SW480 (cell line): ENCODE measurements at places on chromosomes 16 and 17.

DNA sequence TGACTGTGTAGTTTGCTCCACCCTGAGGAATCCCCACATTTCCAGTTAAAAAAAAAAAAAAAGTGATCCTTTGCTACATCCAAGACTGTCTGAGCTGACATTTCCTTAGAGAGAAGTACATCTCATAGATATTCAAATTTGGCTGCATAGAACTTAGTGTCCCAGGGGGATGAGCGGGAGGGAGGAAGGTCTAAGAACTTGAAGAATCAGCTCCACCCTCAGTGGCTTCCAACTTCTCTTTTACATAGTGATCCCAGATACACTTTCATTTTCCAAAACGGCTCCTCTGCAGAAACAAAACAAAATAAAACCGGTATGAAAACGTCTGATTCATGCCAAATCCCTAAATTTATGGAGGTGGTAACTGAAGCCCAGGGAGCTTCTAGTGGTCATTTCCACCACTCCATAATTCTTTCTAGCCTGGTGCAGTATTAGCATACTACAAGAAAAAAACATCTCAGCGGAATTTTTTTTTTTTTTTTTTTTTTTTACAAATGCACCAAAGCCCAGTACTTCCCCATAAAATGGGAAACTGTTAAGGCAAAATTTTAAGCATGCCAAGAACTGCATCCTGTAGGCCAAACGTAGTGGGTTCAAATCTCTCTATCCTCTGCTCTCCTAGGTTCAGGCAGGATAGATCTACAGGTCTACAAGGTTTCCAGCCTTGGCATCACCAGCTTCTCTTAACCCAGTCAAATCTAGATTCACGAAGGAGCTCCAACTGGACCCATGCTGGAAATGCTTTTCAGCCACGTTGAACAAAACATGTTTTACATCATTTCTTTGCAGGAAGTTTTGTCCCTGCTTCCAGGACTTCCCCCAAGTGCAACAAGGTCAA lies 29.3 kb downstream of the MAF start:
- DNase-seq = no peak

GRCh38 chr17:3914312-3914670 lies 2.0 kb downstream of the P2RX1 start:
- DNase-seq = no peak

GRCh38 chr16:76535-77272 lies 1.3 kb upstream of the MPG start:
- DNase-seq = peak; percentile 24

GRCh38 chr17:36980280-36980761 lies 31.6 kb downstream of the AATF start:
- DNase-seq = no peak

DNA sequence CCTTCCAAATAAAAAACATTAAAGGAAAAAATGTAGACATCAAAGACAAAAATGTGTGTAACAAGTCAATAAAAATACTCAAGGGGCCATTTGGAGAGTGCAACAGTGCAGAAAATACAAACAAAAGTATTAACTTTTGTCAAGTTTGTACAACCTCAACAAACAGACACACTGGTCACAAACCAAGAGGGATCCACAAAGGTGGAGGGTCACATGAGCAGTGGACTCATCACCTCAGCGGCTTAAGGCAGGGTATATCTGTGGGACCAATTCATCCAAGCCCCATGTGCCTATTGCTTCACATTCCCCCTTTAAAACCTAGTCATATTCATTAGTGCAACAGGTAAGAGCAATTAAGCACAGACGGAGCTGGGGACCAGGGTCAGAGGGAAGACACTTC lies 45.2 kb downstream of the DCUN1D3 start:
- DNase-seq = no peak

GRCh38 chr17:68843522-68843921 lies 111.7 kb downstream of the ABCA8 start:
- no peak for DNase-seq

DNA sequence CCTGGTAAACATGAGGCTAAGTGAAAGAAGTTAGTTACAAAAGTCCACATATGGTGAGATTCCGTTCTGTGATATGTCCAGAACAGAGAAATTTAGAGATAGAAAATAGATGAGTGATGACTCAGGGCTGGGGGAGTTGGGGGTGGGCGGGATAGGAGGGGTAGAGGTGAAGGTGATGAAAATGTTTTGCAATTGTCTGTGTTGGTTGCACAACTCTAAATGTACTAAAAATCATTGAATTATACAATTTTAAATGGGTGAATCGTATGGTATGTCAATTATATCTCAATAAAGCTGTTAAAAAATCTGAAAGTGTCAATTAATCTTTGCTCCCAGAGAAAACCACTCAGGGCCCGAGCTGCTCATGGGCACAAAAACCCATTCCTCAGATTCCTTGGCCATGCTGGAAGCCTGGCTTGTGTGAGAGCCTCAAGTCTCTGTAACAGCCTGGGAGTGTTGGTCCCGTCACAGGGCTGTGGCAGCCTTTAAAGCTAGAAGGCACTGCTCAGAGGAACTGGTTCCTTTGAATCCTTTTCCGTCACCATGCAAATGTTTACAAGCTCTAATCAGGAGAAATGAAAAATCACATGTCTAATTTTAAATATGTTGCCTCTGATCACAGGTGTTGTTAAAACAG lies 225.3 kb downstream of the WWOX start:
- DNase-seq = no peak

- no peak for DNase-seq
Observed at GRCh38 chr17:40203131-40203530, 16.0 kb upstream of the WIPF2 start.

DNA sequence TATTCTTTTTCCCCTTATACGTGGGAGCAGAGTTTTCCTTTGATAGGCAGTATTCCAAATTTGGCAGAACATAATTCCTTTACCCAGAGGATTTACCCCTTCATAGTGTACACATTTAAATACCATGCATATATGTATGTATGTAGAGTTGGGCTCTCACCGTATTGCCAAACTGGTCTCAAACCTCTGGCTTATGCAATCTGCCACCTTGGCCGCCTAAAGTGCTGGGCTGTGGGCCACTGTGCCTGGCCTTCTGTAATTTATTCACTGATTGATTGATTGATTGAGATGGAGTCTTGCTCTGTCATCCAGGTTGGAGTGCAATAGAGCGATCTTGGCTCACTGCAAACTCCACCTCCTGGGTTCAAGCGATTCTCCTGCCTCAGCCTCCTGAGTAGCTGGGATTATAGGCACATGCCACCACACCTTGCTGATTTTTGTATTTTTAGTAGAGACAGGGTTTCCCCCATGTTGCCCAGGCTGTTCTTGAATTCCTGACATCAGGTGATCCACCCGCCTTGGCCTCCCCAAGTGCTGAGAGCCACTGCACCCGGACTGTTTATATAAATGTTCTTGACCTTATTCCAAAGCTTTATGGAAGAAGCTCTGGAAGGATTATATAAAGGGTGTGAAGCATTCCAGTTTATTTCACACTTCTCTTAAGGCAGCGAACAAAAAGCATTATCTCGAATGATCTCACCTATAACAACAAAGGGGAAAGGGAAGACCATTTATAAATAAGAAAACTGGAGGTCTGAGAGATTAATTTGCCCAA lies 14.9 kb downstream of the GLG1 start:
- no peak for DNase-seq

- DNase-seq = no peak
Observed at GRCh38 chr16:30886145-30886544, 7.7 kb downstream of the BCL7C start.

DNA sequence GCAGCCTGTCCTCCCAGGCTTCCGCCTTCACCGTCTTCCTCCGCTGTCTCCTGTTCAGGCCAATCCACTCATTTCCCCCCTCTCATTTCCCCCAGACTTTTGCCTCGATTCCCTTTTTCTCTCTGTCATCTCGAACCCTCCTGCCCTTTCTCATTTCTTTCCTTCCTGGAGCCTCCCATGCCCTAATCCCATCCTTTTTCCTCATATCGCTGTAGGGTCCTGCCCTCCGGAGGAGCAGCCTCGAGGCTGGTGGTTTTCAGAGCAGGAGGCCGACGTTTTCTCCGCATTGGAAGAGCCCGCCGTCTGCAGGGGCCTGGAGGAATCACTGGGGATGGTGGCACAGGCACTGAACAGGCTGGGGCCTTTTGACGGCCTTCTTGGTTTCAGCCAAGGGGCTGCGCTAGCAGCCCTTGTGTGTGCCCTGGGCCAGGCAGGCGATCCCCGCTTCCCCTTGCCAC lies 597 bp downstream of the OVCA2 start:
- DNase-seq = peak; percentile 44

DNA sequence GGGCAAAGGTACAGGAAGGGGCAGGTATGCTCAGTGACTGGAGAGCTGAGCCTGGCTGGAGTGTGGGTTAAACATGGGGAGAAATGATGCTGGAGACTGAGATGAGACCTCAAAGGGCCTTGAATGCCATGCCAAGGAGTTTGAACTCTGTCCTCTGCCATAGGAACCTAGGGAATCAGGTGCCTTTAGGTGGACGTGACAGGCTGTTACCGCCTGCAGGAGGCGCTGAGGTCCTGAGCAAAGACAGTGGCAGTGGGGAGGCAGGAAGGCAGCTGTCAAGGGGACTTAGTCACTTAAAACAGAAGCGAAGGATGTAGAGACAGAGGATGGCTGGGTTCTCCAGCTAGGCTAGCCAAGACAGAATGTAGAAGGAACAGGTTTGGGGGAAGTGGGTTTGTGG lies 9.1 kb downstream of the PSMB3 start:
- DNase-seq = peak; percentile 30

DNA sequence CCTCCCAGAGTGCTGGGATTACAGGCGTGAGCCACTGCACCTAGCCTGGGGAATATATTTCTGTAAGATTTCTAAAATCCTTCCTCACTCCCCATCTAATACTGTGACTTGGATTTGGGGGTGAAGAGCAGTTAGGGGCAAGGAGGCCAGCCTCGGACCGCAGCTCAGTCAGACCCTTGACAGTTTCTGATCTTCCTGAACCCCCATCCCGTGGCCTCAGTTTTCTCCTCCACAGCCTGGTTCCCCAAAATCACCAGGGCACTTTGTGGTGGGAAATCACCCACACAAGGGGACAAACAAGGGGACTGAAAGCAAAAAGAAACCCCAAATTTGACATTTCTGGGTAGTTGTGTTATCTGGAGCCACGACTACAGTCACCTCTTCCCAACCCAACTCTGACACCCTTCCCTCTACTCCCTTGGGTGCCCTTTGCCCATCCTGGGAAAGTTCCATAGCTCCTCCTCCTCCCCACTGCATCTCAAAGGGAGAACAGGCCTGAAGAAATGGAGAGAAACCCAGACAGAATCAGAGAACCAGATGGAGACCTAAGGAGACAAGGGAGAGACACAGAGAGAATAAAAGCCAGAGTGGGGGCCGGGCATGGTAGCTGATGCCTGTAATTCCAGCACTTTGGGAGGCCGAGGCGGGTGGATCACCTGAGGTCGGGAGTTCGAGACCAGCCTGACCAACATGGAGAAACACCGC lies 2.8 kb upstream of the STAT5A start:
- no peak for DNase-seq

DNA sequence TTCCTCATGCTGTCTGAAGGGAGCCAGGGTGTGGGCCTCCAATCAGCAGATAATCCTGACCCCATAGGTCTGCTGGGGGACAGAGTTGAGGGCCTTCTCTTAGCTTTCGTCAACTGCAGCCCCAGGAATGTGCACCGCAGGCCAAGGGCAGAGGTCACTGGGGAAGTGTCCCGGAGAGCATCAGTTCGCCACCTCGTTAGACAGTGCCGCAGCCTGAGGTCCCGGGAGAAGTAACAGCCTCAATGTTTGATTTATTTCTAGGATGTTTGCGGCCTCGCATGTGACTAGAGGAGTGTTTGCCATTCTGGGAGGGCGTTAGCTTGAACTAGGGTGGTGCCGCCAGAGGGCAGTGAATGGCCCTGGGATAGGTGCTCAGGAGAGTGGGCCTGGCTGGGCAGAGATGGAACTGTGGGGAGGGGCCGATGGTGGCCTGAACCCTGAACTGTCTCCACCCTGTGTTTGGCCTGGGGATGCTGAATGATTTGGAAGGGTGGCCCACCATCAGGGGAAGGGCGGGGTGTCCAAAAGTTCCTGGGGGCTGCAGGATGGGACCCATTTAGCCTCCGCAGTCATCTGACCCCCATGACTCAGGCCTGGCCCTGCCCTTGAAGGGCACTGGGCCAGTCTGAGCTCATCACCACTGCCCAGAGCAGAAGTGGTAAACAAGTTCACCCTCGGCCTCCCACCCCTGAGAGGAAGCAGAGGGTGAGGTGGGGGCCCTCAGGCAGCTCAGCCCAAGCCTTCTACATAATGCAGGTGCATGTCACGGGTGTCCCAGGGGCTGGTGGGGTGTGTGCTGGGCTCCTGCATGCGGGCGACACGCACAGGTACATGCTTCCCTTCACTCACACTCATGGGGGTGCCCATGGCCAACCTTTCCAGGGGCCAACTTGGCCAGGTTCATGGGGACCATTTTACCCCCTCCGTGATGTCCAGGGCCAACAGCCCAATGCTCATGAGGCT lies 12.4 kb upstream of the TAC4 start:
- no peak for DNase-seq

DNA sequence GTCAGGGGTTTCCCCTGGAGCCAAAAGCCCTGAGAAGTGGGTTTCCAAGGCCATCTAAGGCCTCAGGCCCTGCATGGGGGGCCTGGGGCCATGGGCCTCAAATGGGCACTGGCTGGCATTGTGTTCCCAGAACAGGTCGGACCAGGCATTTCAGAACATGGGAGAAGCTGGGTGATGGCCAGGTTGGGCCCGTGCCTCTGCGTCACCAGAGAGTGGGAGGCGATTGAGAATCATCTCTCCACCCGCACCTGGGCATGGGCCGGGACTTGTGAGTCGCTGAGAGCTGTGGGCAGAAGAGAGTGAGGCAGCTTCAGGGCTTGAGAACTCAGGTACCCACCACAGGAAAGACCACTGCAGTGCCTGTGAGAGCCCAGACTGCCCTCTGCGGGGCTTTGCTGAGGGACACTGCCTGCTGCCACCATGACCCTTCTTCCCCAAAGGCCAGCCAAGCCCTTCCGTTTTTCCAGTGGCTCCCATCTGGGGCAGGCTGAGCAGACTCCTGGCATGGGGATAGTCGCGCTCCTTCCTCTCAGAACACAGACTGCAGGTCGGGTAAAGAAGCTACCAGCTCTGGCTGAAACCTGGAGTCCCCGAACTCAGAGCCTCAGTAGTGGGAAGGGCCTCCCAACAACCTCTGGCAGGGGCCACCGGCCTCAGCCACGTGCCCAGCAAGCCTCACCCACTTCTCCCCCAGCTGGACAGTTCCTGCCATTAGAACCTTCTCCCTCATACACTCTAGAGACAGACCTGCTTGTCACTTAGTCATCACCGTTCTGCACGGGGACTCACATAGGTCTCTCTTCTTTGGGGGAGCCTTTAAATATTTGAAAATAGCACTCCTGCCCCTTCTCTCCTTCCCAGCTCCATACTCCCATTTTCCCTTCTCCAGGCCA lies 1.6 kb downstream of the RAB11FIP4 start:
- DNase-seq = no peak

GRCh38 chr16:74936902-74937560 lies 47.9 kb downstream of the WDR59 start:
- peak; percentile 29 for DNase-seq

GRCh38 chr17:79024901-79025737 lies 1.1 kb downstream of the C1QTNF1 start:
- DNase-seq = peak; percentile 38

DNA sequence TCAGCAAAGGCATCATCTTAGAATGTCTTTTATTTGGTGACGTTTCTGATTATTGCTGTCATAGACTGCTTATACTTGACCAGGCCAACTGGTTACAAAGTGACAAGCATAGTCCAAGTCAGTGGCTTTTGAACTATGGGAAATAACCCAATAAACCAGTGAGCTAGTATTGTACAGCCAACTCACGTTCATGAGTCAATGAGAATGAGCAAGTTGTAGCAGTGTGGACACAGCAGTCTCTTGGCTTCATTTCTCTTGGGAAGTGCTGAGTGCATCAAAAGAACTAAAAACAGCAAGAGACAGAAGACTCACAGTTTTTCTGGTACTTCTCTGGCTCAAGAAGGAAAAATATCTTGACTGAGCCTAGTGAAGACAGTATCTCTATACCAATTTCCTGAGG lies 36.9 kb upstream of the CRISPLD2 start:
- DNase-seq = no peak
